ENCODE measurements at places on chromosomes 5 and 9.

DNA sequence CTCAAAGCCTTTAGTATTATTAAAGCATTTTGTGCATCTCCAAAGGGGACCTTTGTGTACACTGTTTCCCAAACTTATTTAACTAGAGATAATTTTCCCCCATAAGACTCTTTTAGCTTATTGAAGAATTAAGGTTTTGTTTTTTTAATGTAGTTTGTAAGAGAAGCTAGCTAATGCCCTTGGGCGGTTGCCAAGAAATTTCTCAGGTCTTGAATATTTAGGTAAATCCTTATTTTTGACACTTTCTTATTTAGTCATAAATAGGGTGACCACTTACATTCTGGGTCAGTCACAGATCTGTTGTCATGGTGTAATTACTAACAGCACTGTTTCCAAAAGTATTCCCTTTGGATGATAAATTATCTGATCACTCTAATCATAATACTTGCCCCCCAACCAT, 27.2 kb downstream of the TNFAIP8 start:
- DNase-seq: no peak

DNA sequence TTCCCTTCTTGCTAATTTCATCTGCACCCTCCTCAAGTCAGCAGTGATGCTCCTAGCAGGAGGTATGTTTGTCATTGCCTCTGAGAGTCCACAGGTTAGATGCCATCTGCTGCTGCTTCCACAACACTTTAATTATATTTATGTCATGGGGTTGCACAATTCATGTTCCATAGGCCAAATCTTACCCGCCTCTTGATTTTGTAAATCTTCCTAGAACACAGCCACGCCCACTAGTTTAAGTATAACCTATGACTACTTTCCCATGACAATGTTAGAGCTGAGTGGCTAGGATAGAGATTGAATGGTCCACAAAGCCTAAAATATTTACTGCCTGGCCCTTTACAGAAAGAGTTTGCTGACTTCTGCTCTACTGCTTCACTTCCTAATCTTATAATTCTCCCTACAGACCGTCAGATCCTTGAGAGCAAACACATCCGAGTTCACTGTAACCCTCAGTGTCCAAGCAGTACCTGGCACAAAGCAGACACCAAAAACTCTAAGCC, 21.1 kb downstream of the LIFR start:
- no peak for DNase-seq

- no peak for DNase-seq
These were observed 101.7 kb upstream of the FST start for GRCh38 chr5:53378590-53379247.

GRCh38 chr5:15001517-15001916, 129.9 kb upstream of the ANKH start:
- DNase-seq: no peak

DNA sequence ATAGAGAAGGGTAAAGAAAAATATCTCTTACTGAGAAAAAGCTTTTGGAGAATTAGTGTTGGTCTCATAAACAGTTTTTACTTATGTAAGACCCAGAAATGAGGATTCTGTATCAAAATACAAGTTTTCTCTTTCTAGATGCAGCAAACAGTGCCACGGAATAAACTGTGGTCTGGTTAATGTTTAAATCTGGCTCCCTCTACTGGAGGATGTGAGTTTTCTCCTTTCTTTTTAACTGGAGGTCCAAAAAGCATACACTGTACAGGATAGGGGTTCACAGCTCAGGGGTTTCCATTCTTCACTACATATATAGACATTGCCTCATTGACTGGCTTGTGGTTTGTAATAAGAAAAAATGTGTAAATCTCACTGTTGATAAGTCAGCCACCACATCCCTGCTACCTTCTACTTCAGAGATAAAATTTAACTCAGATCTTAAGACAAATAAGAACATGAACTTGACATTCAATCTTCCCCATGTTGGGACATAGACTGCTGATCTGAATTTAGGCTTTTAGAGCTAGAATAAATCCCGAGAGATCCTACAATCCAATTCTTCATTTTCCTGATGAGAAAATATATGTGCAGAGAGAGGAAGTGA, 98.9 kb downstream of the CFAP95 start:
- DNase-seq: no peak

DNA sequence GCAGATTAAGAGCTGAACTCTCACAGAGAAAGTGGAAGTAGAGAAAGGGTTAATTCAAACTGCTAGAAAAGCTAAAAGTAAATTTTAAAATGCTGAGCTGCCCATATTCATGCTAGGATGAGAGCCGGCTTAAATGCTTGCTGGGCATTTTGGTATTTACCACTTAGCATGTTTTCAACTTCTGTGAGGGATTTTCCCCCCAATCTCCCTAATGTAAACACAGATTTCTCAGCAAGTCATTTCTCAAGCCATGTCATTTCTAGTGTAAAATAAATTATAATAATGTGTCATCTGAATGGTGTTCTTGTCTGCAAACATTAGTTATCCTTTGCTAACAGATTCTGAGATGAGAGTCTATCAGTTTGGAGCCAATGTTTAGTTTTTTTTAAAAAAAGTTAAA, 22.3 kb downstream of the RPS23 start:
- DNase-seq: no peak

- no peak for DNase-seq
These were observed 52.1 kb downstream of the STRBP start for GRCh38 chr9:123216251-123216797.

- no peak for DNase-seq
These were observed 208.7 kb downstream of the CRB2 start for GRCh38 chr9:123564652-123565051.

GRCh38 chr5:171646102-171647042, 139.2 kb upstream of the SMIM23 start:
- no peak for DNase-seq

DNA sequence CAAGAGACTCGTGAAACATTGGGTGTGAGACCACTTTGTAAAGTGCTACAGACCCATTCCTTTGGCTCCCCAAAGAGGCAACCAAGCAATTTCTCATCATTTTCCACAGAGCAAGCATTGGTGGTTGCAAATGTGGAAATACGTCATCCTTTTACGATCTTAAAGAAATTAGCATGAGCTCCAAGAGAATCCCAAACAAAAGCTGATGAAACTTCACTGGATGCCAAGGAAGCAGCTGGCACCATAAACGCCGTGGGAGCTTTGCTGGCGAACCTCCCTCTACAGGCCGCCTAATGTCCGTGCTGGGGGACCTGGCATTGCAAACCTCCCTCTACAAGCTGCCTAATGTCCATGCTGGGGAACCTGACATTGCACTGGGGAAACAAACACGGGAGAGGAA, 432.4 kb downstream of the ACTL7B start:
- no peak for DNase-seq

- DNase-seq: no peak
These were observed 106.0 kb upstream of the PTPN3 start for GRCh38 chr9:109604131-109604530.

GRCh38 chr5:67190410-67190809, 6.2 kb downstream of the CD180 start:
- DNase-seq: no peak

DNA sequence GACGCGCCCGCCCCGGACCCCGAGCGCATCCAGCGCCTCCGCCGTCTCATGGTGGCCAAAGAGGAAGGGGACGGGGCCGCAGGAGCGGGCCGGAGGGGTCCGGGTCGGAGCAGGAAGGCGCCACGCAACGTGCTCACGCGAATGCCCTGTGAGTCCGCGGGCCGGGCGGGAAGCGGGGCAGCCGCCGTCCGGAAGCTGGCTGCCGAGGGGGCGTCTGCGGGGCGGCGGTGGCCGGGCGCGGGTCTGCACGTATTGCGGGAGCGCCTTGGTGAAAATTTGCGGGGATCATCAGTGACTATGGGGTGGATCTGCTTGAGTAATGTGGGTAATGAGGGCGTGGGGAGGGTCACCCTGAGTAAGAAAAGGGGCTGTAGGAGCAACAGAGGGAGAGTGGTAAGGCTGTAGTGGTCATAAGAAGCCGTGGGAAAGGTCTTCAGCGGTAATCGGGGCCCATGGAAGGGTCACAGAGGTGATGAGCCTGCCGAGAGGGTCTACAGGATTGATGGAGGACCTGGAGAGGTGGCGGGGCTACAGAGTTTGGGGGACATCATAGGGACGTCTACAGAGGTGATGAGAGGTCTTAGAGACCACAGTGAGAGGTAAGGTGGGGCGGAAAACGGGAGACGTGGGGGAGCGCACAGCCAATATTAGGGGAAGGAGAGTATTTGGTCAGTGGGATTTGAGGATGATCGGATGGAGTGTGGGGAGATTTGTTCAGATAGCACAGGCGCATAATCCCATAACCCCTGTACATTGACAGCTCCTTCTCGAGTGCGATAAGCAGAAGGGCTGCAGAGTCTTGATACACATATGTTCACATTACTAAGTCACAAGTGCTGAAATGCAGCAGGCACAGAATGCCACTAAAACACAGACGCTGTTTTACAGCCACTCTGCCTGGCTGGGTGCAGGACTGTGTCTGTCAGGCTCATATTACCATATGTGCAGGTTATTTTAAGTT, 819 bp downstream of the LSM11 start:
- no peak for DNase-seq

DNA sequence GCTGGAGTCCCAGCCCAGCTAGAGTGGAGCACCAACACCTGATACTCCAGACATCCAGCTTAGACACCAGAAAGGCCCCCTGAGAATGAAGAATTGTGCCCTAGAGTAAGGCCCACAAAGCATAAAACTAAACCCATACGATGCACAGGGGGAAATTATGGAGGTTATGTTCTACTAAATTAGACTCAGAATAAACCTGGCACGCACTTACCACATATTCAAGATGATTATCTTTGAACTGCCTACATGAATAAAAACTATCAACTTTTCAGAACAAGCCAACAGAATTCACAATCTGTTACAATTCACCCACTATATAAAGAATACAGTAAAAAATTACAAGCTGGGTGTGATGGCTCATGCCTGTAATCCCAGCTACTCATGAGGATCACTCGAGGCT, 168.5 kb downstream of the CPLANE1 start:
- no peak for DNase-seq

- DNase-seq: no peak
These were observed 55.3 kb downstream of the IL33 start for GRCh38 chr9:6270896-6271295.

DNA sequence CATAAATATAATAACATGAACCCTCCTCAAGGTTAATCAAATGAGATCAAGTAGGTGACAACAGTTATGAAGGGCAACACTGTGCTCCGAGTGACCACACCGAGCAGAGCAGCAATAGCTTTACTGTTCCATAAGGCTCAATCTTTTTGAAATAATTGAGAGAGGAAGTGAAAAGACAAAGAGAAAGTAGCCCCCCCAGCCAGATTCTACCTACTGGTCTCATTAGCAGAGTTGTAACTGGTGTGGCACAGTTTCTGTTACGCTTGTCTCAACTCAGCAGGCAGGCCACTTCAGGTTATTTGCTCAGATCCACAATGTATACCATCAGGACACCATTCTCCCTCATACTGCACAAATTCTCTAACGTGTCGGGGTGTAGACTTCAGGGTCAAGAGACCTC, 14.0 kb downstream of the PRUNE2 start:
- no peak for DNase-seq

DNA sequence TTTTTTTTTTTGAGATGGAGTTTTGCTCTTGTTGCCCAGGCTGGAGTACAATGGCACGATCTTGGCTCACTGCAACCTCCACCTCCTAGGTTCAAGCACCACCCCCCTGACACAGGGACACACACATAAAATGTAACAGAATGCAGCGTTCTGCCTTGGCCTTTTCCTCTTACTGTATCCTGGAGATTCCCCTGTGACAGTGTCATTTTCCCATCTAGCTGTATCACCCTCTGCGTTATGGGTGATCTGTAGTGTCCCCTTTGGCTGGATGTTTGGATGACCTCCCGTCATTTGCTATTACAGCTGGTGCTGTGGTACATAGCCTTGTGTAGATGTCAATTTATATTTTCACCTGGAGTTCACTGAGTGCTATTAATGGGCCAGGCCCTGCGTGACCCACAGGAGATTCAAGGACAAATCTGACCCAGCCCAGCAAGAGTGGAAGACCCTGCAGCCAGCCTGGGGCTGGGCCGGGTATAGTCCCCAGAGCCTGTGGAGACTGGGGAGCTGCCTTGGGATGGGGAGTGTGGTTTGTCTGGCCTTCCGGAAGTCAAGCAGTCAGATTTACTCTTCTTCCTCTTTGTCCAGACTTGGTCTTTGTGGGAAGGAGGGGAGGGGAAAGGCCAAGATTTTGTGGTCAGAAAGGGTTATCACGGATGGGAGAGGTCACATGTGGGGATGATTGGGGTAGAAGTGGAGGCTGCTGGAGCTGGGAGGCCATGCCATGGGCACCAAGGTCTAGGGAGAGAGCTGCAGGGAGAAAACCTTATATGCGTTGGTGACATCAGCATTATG, 43.6 kb downstream of the ERGIC1 start:
- no peak for DNase-seq

DNA sequence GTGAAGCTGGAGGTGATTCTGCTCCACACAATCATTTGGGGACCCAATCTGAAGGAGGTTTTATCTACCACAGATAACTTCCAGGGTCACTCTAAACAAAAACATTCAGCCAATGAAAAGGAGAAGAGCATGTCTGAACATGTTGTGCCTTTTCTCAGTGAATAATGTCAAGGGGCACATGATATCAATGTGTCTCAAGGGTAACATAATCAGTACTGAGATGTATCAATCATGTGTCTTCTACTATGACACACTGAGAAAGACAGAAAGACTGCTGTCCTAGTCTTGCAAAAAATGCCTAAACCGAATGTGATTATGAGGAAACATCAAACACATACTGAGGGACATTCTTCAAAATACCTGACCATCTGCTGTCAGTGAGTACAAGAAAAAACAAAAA, 25.4 kb upstream of the RASA1 start:
- DNase-seq: no peak

- DNase-seq: no peak
These were observed 271.2 kb downstream of the SAXO1 start for GRCh38 chr9:18761742-18762300.

DNA sequence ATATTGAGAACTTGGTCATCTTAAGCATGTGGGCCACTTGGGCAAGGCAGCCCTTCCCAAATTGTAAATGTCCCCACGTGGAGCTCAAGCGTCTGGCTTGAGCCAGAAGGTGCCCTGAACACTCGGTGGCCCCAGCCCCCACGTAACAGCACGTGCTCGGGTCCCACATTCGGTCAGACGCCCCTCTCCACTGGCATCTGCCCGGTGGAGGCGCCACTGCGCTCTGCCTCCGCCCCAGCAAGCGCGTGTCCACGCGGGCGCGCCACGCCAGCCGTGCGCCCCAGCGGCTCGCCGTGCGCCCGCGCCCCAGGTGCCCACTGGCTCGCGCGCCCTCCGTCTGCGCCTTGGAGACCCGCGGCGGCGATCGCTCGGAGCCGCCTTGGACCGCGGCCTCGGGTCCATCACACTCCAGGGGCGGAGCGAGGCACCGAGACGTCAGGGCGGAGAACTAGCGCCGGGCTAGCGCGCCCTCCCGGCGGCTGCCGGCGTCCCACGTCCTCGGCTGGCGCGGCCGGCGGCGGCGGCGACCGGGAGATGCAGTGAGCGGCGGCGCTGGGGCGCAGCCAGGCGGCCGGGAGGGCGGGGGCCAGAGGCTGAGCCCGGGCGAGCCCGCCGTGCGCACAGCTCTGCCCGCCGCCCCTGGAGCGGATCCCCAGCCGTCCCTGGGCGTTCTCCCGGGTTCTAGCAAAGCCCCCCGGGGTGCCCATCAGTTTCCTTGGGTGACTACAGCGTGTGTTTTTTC, at the start of gene PALM2AKAP2:
PALM2AKAP2 (plus strand) TSS at position 488 of the 742 bp plus-strand sequence. CDS start 291 bp downstream, outside the sequence.
- DNase-seq: no peak

GRCh38 chr9:97987487-97987886, 4.3 kb downstream of the ANP32B start:
- DNase-seq: no peak
